ENCODE measurements at places on chromosomes 5 and 9. TPM values are rescaled to one million over a fixed set of nuclear protein-coding genes. Genes with fewer than 3 reads are reported as not detected.

ACOT12 gene
- total RNA-seq: not detected

HDHD3 gene
- total RNA-seq: 14.3 TPM

DIPK1B gene
- 1.3 TPM for total RNA-seq

LECT2 gene
- not detected for total RNA-seq

UBQLN1 gene
- total RNA-seq: 141 TPM

VLDLR gene
- total RNA-seq: not detected

STC2 gene
- total RNA-seq: not detected

FAM151B gene
- 0.32 TPM for total RNA-seq

ACTBL2 gene
- total RNA-seq: not detected

CD274 gene
- total RNA-seq: 7.0 TPM

GKAP1 gene
- 6.7 TPM for total RNA-seq

ZDHHC11B gene
- total RNA-seq: 17.7 TPM

STX17 gene
- total RNA-seq: 33.8 TPM

DMRTA1 gene
- total RNA-seq: not detected

TMOD1 gene
- 3.7 TPM for total RNA-seq

Data from CD4-positive, CD25-positive, alpha-beta regulatory T cell (primary cell).